ENCODE measurements at places on chromosomes 4 and X.

GRCh38 chrX:153687121-153688039, at the start of gene SLC6A8:
SLC6A8 (plus strand) TSS chrX:153687926; CDS start chrX:153688575, 649 bp downstream.
- DNase-seq: peak; percentile 28

DNA sequence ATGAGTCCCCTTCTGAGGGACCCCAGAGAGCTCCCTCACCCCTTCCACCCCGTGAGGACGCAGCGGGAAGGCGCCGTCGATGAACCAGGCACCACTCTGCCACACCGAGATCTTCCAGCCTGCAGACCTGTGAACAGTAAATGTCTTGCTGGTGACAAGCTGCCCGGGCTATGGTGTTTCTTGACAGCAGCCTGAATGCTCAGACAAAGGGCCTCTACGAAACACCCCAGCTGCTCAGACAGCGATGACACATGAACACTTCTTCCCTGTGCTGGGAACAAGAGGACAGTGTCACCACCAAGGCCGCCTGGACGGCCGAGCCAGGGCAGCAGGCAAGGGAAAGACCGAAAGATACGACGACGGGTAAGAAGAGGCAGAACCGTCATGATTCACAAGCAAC, 30.6 kb upstream of the GTPBP6 start:
- DNase-seq: no peak

DNA sequence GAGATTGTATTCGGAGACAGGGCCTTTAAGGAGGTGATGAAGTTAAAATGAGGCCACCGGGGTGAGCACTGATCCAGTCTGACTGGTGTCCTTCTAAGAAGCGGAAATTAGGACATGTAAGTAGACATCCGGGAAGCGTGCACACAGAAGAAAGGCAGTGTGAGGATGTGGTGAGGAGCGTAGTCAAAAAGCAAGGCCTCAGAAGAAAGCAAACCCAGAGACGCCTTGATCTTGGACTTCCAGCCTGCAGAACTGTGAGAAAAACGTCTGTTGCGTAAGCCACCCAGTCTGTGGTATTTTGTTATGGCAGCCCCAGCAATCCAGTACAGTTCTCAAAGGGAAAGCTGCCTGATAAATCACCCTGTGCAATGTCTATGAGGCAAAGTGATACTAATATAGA, 153.5 kb downstream of the KCNIP4 start:
- peak; percentile 1 for DNase-seq

DNA sequence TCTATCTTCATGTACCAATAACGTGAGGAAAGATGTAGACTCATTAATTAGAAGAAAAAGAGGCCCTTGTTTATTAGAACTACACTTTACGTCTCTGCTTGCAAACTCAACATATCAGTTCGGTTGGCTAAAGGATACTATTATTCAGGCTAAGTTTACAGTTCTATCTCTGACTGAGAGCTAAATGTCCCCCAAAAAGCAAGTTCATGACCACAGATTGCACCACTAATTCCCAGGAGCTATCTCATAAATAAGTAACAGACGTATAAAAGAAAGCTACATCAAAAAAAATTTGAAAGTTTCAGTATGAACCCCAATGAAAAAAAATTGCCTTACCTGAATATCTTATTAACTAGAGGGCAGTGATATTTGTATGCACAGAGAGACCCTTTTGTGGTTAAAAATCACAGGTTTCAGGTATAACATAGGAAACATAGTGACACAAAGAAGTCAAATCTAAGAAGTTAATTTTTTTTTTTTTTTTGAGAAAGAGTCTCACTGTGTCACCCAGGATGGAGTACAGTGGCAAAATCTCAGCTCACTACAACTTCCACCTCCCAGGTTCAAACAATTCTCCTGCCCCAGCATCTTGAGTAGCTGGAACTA, 128.9 kb downstream of the MAB21L2 start:
- no peak for DNase-seq

- peak; percentile 50 for DNase-seq
Observed at GRCh38 chrX:66728818-66729271, 90.0 kb upstream of the EDA2R start.

DNA sequence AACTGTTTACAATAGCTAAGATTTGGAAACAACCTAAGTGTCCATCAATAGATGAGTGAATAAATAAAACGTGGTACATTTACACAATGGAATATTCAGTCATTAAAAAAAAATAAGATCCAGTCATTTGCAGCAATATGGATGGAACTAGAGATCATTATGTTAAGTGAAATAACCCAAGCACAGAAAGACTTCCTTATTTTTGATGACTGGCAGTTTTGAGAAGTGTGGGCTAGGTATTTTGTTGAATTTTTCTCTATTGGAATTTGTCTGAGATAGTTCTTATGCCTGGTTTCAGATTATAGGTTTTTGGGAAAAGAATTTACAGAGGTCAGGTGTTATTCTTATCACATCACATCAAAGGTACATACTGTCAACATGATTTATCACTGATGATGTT, 293.8 kb upstream of the ARSJ start:
- no peak for DNase-seq

DNA sequence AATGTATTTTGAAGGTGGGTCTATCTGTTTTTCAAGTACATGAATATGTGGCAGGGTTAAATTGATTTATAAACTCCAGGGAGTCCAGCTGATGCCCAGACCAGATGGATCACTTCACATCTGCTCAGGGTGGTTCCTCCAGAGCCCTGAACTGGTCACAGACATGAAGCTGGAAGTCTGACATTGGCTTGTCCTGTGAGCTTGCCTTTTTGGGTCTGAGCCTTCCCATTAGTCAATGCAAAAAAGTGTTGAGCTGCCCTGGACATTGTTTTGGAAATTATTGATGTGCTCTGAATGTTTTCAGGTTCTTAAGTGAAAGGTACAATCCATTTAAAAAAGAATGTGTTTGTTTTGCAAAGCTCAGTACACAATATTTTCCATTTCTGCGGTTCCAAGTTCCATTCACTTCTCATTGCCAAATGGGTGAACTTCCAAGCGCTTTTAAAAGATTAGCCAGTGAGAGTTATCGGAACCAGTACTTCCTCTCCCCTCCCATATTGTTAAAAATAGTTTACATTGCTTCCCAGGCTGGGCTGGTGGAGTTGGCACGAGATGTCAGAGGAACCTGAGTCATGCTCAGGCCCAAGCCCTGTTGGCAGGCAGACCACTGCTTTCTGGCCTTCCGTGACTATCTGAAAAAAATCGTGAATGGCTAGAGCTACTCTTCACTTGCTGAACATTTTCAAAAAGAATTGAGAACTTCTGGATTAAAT, 52.1 kb downstream of the PDGFRA start:
- DNase-seq: no peak

DNA sequence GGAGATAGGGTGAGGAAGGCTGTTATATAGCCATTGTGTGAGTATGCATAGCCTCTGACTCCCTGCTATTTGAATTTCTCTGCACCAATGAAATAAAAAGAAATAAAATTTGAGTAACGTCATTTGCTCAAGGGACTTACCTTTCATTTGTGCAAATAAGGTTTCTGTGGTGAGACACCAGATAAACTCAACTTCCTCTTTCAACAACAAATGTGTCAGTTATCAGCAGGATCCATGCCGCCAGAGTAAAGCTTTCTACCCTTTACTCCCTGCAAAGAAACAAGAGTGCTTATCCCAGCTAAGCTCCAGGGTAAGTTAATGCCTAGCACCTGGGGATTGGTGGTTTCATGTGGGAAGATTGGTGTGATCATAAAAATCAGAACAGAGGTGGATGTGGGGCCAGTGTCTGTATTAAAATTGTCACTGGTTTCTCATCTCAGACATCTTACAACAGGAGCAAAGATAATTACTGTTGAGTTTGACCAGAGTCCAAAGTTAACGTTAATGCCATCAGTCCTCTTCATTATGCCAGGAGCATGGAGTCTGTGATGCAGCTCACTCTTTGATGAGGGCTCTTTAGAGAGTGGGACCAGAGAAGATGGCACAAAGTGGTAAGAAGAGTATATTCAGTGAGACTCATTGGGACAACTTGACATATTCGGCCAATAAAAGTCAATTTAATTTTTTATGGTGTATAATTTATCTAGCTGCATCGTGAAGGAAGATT, at the start of gene P2RY10:
P2RY10 (plus strand) TSS at position 206 of the 727 bp plus-strand sequence. CDS start 15,130 bp downstream, outside the sequence.
- peak; percentile 66 for DNase-seq

GRCh38 chr4:145482209-145483037, 770 bp downstream of the SMAD1 start:
- DNase-seq: no peak

GRCh38 chrX:20681683-20682082, 415.0 kb upstream of the RPS6KA3 start:
- no peak for DNase-seq

- no peak for DNase-seq
Observed at GRCh38 chr4:174265916-174266315, 17.6 kb downstream of the FBXO8 start.

- DNase-seq: no peak
Observed at GRCh38 chr4:82704156-82704555, 94.4 kb downstream of the SCD5 start.

- no peak for DNase-seq
Observed at GRCh38 chr4:185092535-185093197, 50.4 kb upstream of the SLC25A4 start.

DNA sequence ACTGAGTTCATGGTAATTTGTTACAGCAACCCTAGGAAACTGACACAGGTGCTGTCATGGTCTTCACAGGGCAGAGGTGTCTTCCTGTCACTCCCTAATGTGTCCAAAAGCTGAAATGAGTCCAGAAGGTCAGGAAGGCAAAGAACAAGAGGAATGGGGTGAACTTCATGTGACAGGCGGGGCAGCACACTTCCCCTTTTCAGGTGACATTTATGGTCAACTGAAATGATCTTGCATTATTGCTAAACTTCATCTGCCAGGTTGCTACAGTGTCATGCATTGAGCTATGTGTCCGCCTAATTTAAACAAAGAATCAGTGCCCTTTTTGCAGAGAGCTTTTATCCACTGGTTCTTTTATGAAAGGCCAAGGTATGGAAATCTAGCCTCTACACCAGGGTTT, 15.9 kb upstream of the CCDC149 start:
- DNase-seq: no peak

DNA sequence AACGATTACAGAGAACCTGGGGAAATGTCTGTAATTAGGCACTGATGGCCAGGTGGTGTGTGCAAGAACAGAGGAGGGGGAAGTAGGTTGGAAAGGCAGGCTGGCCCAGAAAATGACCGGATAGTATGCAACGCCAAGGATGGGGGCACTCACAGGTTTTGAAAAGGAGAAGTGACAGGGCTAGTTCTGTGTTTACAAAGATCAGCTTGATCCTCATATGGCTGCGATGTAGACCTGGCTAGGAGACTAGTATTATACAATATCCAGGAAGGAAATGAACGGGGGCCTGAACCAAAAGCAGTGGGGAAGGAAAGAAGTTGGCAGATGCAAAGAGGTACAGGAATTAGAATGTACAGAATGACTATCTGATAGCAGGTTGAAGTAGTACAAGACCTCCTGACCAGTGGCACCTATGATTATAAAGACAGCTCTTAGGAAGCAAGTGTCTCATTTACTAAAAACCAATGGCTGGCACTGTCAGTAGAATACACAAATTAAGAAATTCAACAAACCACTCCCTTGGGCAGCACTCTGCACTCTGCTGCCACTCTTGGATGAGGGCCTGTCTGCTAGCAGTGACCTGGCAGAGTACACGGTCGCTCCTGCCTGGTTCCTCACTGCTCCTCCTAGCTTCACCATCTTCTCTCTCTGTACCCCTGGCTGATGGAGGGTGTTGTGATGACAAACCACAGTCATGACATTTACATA, 14.1 kb downstream of the MFAP3L start:
- no peak for DNase-seq

- peak; percentile 90 for DNase-seq
Observed at GRCh38 chrX:129932016-129932820, 26.3 kb downstream of the UTP14A start.

DNA sequence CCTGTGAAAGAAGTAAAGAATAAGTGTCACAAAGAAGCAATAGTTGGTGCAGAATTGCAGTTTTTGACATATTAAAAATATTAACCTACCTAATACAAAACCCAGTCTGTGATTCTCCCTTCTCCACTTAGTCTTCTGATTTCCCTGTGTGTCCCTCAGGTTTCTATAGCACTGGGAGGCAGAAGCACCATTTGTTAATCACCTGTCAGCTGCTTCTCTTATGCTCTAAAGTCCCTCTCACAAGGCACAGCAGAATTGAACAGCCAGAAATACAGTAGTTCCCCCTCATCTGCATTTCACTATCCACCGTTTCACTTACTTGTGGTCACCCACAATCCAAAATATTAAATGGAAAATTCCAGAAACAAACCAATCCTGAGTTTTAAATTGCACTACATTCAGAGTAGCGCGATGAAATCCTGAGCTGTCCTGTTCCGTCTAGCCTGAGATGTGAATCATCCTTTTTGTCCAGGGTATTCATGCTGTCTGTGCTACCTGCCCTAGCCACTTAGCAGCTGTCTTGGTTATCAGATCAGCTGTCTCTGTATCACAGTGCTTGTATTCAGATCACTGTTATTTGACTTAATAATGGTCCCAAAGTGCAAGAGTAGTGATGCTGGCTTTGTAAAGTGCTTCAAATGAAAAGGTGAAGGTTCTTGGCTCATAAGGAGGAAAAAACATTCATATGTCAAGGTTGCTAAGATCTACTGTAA, 984.1 kb upstream of the GRID2 start:
- no peak for DNase-seq

GRCh38 chr4:67236318-67236717, 309.0 kb downstream of the CENPC start:
- DNase-seq: no peak

DNA sequence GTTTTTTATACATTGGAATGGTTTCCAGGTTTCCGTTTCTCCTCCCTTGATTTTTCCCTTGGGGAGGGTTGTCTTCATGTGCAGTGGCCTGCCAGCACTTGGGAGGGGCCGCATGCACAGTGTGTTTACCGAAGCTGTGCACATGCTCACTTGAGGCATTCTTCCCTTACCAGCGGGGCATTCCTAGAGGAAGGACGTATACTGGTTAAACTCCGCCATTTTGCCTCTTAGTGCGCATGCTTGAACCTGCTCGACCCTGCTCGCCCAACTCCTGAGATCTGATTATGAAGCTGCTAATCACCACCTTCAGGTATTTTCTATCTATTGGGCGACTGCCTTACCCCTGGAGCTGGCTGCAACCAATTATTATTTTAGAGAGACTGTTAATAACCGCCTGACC, 76.2 kb downstream of the CXCL13 start:
- DNase-seq: no peak

GRCh38 chr4:139619644-139620043, 46.0 kb upstream of the MGST2 start:
- no peak for DNase-seq

- DNase-seq: no peak
Observed at GRCh38 chrX:2692221-2693112, 1.4 kb downstream of the CD99 start.
